ENCODE measurements at places on chromosomes 5 and 9.

DNA sequence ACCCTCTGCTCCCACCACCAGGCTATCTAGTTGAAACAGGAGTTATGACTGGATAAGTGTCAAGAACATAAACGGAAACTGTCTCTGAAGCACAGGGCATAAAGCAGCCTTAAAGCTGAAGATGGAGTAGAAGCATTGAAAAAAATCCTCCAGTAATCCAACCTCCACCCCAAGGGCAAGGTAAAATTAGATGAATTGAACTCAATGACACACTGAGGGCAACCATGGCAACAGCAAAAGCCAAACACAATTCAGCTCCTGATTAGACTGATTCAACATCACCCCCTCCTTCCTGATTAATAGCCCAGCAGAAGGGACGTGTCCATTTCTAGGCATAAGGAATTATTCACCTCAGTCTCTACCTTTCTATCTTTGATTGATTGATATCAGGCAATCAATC, 183.2 kb upstream of the MAP3K1 start:
- DNase-seq: no peak

DNA sequence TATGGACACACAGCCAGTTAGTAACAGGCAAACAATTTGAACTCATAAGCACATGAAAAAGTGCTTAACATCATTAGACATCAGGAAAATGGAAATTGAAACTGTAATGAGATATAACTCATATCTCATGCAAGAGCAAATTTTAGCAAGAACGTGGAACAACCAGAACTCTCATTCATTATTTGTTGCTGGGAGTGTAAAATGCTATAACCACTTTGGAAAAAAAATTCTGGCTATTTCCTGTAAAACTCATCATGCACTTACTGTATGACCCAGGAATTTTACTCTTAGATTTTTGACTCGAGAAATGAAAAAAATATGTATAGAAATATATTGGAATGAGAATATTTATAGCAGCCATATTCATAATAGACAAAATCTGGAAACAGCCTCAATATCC, 205.7 kb upstream of the PUM3 start:
- no peak for DNase-seq

DNA sequence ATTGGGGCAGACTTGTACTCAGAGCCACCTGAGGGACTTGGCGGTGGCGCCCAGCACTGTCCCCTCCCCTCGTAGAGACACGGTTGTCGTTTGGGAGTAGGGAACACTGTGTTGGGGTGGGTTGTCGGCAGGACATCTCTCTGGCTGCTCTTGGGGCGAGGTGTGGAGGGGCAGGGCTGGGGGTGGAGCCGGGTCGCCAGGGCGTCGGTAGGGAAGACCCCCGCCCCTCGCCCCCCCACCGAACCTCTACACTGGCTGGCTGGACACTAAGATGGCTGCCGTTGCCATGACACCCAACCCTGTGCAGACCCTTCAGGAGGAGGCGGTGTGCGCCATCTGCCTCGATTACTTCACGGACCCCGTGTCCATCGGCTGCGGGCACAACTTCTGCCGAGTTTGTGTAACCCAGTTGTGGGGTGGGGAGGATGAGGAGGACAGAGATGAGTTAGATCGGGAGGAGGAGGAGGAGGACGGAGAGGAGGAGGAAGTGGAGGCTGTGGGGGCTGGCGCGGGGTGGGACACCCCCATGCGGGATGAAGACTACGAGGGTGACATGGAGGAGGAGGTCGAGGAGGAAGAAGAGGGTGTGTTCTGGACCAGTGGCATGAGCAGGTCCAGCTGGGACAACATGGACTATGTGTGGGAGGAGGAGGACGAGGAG, 778 bp downstream of the TRIM41 start:
- DNase-seq: peak; percentile 47

GRCh38 chr5:31334061-31334860, 140.8 kb downstream of the CDH6 start:
- no peak for DNase-seq

DNA sequence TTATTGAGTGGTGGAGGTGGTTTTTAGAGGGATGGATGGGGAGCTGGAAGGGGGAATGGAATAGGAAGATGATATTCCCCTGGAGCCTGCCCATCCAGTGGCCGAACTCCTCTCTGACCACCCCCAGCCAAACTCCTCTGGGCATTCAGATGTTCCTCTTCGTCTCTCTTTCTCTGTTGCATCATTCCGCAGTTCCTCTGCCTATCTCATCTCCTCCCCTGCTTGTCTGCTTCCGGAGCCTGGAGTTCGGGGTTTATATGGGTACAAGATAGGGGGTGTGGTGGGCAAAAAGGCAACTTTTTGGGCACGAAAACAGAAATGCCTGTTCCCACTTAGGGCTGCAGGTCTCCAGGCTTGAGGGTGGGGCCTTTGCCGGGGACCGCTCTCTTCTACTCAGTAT, 12.2 kb upstream of the CDK5RAP2 start:
- DNase-seq: no peak

GRCh38 chr5:97418462-97418861, 235.4 kb upstream of the RIOK2 start:
- no peak for DNase-seq

- no peak for DNase-seq
Measured at GRCh38 chr9:95193067-95193466, 124.4 kb downstream of the FANCC start.

GRCh38 chr5:122485226-122485625, 173.2 kb downstream of the SNCAIP start:
- no peak for DNase-seq

DNA sequence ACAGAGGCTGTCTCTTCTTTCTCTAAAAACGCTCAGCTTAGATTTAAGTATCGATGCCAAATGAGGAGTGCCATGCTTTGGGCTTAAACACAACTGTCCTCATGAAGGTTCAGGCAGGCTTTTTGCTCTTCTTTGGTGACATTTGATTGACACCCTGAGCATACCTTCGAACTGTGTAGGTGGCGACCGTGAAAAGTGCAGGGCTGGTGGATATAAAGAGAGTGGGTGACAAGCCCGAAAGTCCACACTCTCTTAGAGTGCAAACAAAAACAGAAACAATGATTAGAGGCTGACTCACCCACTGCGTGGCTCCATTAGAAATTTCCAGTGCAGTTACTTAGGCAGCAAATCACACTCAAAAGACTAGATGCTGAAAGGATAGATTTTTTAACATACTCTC, 141.7 kb downstream of the SYK start:
- peak; percentile 27 for DNase-seq

DNA sequence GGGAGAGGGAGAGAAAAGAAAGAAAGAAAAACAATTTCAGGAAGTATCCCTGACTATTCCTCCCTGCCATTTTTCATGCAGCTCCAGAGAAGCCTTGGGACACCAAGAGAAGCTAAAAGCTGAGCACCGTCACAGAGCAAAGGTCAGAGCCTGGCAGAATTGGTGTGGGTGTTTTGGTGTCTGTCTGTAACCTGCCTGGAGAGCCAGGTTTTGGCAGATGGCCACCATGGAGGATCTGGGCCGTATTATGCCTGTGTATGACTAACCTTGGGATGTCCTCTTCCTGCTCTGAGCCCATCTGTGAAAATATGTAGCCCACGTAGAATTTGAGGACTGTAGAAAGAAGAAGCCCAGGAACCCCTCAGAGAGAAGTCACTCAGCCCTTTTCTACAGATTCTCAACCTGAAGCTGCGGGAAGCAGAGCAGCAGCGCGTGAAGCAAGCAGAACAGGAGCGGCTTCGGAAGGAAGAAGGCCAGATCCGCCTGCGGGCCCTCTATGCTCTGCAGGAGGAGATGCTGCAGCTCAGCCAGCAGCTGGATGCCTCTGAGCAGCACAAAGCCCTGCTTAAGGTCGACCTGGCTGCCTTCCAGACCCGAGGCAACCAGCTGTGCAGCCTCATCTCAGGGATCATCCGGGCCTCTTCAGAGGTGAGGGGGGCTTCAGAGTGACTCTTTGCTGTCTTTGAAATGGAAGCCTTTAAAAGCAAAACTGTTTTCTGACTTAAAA, 18.8 kb downstream of the GLE1 start:
- DNase-seq: peak; percentile 61

- DNase-seq: no peak
Measured at GRCh38 chr9:133058071-133058470, 3.7 kb upstream of the CEL start.

DNA sequence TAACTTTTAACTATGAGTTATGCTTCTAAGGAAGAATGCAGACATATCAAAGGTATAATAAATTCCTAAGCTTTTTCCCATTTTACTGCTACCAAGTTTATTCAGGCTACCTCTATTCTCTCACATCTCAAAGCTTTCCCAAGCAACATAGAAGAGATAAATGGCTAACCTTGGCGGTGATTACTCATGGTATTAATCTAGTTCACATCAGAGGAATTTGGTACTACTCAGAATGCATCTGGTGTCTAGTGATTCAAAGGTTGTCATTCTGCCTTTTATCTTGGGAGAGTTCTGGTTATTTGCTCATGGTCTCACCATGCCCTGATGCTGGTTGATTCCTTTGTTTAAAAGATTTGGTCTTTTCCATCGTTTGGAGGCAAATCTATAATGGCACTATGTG, 182.7 kb downstream of the TAF11L14 start:
- DNase-seq: peak; percentile 25

Measured in amniotic epithelial cell (primary cell).